ENCODE measurements at places on chromosomes 4 and X. TPM values are rescaled to one million over a fixed set of nuclear protein-coding genes. Genes with fewer than 3 reads are reported as not detected.

PABPC1L2B gene
- total RNA-seq: not detected

DNA sequence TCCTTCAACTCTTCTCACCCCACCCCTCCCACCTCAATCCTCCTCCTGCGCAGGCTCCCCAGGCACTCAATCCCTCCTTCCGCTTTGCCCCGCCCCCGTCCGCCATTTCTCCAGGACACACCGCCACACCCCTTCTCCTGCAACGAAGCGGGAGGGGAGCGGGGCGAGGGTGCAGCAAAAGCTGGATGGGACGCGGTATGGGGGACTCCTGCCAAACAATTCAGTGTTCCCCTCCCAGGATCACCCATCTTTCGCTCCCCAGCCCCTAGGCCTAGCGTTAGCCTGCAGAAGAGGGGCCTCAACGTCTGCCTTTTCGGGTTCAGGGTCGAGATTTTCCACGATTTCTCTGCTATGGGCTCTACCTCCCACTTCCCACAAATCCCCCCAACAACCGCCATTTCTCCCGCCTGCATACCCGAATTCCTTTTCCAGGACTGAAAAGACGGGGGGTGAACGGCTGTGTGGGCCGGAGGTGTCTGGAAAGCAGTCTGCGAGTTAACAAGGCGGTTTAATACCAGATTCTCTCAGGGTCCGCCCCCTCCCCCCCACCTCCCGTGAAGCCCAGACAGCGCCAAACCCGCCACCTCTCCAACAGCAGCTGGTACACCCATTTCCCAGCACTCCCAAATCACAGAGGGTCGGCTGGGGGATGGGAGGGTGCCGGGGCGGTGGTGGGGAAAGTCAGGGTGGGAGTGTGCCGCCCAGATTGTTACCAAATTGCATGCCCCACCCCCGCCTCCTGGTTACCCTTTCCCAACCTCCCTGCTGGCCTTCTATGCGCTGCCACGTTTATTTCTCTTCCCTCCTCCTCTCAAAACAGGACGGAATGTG lies 774 bp downstream of the ARMCX2 start:
- peak; percentile 3 for DNase-seq
- H3K4me3 ChIP-seq: peak overlapping the region; percentile 82
- no peaks in the 10 kb centered on the region for H3K27me3 ChIP-seq
- H3K27ac ChIP-seq: peak overlapping the region; percentile 82
- no peaks in the 10 kb centered on the region for H3K4me1 ChIP-seq
- peaks cover 6% of the 10 kb centered on the region for H3K36me3 ChIP-seq

- H3K27me3 ChIP-seq: no peaks in the 10 kb centered on the region
- no peaks in the 10 kb centered on the region for H3K4me1 ChIP-seq
- H3K36me3 ChIP-seq: no peaks in the 10 kb centered on the region
These were observed at the start of gene CCDC160 for GRCh38 chrX:134236626-134237614. CCDC160 (plus strand) TSS chrX:134237182; CDS start chrX:134244801, 7,619 bp downstream.

GRCh38 chr4:38831653-38832052 lies 25.0 kb downstream of the TLR6 start:
- H3K27ac ChIP-seq: no peak overlapping the region
- H3K27me3 ChIP-seq: no peaks in the 10 kb centered on the region
- H3K36me3 ChIP-seq: no peaks in the 10 kb centered on the region
- no peak overlapping the region for H3K4me3 ChIP-seq

- H3K4me1 ChIP-seq: peaks cover 71% of the 10 kb centered on the region
- H3K27me3 ChIP-seq: no peaks in the 10 kb centered on the region
- H3K27ac ChIP-seq: peak overlapping the region; percentile 55
- no peaks in the 10 kb centered on the region for H3K36me3 ChIP-seq
These were observed 6.6 kb downstream of the SMS start for GRCh38 chrX:21946925-21947641.

- no peak overlapping the region for H3K4me3 ChIP-seq
- no peak overlapping the region for H3K27ac ChIP-seq
- no peaks in the 10 kb centered on the region for H3K36me3 ChIP-seq
- peaks cover 4% of the 10 kb centered on the region for H3K4me1 ChIP-seq
- H3K27me3 ChIP-seq: no peaks in the 10 kb centered on the region
These were observed 3.7 kb downstream of the CNGA1 start for GRCh38 chr4:48012824-48013223.

DNA sequence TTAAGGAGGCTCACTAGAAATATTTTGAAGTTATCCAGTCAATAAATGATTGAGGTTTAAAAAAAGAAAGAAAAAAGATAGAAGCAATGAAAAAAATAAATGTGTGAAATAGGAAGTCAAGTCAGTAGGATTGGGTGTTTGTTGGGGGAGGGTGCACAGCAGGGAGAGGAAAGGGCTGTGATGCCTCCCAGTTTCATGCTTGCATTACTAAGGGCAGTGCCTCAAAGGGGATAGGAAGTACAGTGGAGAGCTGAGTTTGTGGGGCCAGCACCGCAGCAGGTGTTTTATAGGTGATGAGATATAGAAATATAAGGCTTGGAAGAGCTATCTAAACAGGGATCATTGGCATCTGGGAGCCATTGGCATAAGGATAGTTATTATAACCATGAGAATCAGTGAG lies 919.2 kb downstream of the STIM2 start:
- DNase-seq: no peak
- H3K4me1 ChIP-seq: no peaks in the 10 kb centered on the region
- H3K4me3 ChIP-seq: no peak overlapping the region
- H3K27ac ChIP-seq: no peak overlapping the region
- H3K36me3 ChIP-seq: no peaks in the 10 kb centered on the region
- H3K27me3 ChIP-seq: no peaks in the 10 kb centered on the region

TRIM2 gene
- 31.7 TPM for total RNA-seq

ENPEP gene
- total RNA-seq: 9.9 TPM

PAK3 gene
- total RNA-seq: 11.6 TPM

GRCh38 chr4:148238811-148239493 lies 203.3 kb downstream of the NR3C2 start:
- H3K4me3 ChIP-seq: no peak overlapping the region
- no peaks in the 10 kb centered on the region for H3K27me3 ChIP-seq
- DNase-seq: no peak
- H3K36me3 ChIP-seq: no peaks in the 10 kb centered on the region

BMP3 gene
- 0.68 TPM for total RNA-seq

BMX gene
- total RNA-seq: 6.2 TPM

TNIP3 gene
- 1.1 TPM for total RNA-seq

PCDH10 gene
- total RNA-seq: 51.4 TPM

DDIT4L gene
- 1.8 TPM for total RNA-seq

- no peak overlapping the region for H3K27ac ChIP-seq
- H3K4me1 ChIP-seq: no peaks in the 10 kb centered on the region
- no peaks in the 10 kb centered on the region for H3K27me3 ChIP-seq
- no peaks in the 10 kb centered on the region for H3K36me3 ChIP-seq
These were observed 29.0 kb downstream of the TMPRSS11B start for GRCh38 chr4:68216501-68216900.

FBXO8 gene
- 19.6 TPM for total RNA-seq

GRCh38 chr4:15766821-15767220 lies 11.3 kb upstream of the CD38 start:
- no peak for DNase-seq
- H3K27ac ChIP-seq: no peak overlapping the region
- H3K4me3 ChIP-seq: no peak overlapping the region
- no peaks in the 10 kb centered on the region for H3K36me3 ChIP-seq
- H3K4me1 ChIP-seq: no peaks in the 10 kb centered on the region

FMR1NB gene
- total RNA-seq: not detected

GRCh38 chr4:176981074-176981473 lies 188.4 kb upstream of the VEGFC start:
- DNase-seq: no peak
- H3K4me1 ChIP-seq: no peaks in the 10 kb centered on the region
- H3K4me3 ChIP-seq: no peak overlapping the region
- no peak overlapping the region for H3K27ac ChIP-seq

CASK gene
- 44.3 TPM for total RNA-seq

STBD1 gene
- 7.7 TPM for total RNA-seq

CDS1 gene
- total RNA-seq: 0.63 TPM

CHRDL1 gene
- total RNA-seq: 16.8 TPM

MAGEA2B gene
- total RNA-seq: not detected

DNA sequence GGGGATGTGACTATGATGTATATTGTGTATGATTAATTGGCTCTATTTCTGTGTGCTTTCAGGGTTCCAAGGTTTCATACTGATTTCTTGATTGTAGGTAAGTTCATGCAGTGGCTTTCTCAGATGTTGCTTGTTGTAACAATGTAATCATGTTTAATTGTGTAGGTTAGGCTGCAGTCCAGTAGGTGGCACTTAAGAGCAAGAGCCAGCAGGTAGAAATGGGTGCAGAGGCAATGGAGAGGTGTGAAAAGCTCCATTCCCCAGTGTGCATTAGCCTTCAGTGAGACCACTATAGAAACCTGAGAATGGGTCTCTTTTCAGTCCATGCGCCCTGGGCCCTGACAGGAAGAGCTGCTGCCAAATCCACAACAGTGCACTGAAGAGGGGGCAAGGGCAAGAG lies 28.2 kb downstream of the DCAF12L2 start:
- H3K27me3 ChIP-seq: no peaks in the 10 kb centered on the region
- H3K4me3 ChIP-seq: no peak overlapping the region
- no peaks in the 10 kb centered on the region for H3K4me1 ChIP-seq

FAM3A gene
- 31.0 TPM for total RNA-seq

GRCh38 chrX:16014171-16014570 lies 109.2 kb upstream of the GRPR start:
- H3K27ac ChIP-seq: no peak overlapping the region
- H3K27me3 ChIP-seq: no peaks in the 10 kb centered on the region
- DNase-seq: no peak
- no peaks in the 10 kb centered on the region for H3K4me1 ChIP-seq
- H3K36me3 ChIP-seq: no peaks in the 10 kb centered on the region

GRCh38 chrX:24380262-24381187 lies 20.1 kb downstream of the SUPT20HL1 start:
- no peak overlapping the region for H3K27ac ChIP-seq
- no peak for DNase-seq
- no peaks in the 10 kb centered on the region for H3K27me3 ChIP-seq
- H3K36me3 ChIP-seq: no peaks in the 10 kb centered on the region
- no peaks in the 10 kb centered on the region for H3K4me1 ChIP-seq

GRXCR1 gene
- not detected for total RNA-seq

NAT8L gene
- under 0.01 TPM for total RNA-seq

- peaks cover 6% of the 10 kb centered on the region for H3K4me1 ChIP-seq
- no peaks in the 10 kb centered on the region for H3K36me3 ChIP-seq
- DNase-seq: no peak
- no peak overlapping the region for H3K27ac ChIP-seq
- H3K27me3 ChIP-seq: no peaks in the 10 kb centered on the region
These were observed 386.2 kb downstream of the RAB28 start for GRCh38 chr4:13097971-13098370.

DNA sequence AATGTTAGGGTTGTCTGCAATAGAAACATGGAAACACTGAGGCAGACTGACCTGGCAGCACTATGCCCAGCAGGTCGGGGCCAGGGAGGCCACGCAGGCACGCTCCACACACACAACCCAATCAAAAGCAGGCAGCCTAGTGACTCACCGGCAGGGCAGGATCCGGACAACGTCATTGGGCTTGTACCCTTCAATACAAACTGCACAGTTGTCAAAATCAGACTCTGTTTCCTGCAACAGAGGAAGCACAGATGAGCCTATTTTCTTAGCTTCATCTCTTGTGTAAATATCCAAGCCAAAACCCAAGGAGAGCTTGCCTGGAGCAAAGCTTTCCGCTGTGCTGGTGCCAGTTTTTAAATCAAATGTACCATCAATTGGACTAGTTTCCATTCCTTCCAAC lies 185.8 kb downstream of the RNF150 start:
- H3K27ac ChIP-seq: no peak overlapping the region
- H3K27me3 ChIP-seq: no peaks in the 10 kb centered on the region
- H3K4me3 ChIP-seq: no peak overlapping the region
- no peaks in the 10 kb centered on the region for H3K36me3 ChIP-seq

DNA sequence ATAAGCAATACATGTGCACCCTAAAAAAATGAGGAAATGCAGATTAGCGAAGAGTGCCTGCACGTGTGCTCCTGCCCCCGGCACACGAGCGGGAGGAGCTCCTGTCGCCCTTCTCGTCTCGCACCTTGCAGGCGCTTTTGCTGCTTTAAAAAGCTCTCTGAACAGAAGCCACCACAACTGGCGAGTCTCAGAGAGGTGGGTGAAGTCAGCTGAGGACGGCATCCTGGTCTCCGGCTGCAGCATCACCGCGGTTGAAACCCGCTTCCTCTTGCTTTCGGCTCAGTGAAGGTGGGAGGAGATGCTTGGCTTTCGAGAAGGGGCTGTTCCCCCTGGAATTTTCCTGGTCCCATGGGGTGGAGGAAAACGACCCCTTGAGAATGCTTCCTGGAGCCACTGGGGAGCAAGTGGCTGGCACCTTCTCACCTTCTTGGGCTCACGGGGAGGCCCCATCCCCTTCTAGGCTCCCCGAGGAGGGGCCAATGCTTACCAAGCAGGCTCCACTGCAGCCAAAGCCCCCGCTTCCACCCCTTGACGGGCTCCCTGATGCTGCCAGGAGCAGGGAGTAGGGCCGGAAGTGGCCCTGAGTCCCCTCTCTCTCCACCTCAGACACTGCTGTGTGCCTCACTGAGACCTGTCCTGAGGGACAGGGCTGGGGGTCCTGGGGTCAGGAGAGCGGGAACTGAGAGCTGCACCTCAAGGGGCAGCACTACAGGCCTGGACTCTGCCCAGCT lies 29.2 kb upstream of the MXD4 start:
- no peaks in the 10 kb centered on the region for H3K4me1 ChIP-seq
- H3K36me3 ChIP-seq: no peaks in the 10 kb centered on the region
- no peaks in the 10 kb centered on the region for H3K27me3 ChIP-seq
- no peak for DNase-seq

DNA sequence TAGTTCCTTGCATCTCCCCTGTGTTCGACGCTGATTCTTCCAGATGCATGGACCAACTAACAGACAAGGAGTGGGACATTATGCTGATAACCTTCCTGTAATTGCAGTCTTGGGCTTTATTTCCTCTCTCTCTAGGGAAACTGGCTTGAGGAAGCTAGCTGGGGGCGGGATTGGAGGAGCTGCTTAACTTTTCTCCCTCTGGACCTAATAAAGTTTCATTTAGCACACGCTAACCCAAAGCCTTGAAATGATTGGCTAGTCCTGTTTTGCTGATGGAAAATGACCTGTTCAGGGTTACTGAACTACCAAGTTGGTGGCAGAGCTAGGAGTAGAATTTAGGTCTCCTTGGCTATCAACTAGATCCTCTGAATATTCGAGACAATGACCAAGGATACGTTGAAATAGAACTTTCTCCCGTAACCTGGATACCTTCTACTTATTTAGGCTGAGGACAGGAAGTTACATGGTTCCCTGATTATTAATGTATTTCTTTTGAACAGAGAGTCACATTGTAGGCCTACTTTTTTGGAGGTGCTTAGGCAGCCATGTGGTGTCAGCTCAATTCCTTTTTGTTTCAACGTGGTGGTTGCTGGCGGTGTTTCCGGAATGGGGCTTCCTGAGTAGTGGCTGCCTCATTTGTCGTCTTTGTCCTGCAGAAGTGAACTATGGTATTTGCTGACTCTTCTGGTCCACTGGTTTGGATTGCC lies 2.0 kb downstream of the PGK1 start:
- no peak for DNase-seq
- no peak overlapping the region for H3K27ac ChIP-seq
- H3K4me3 ChIP-seq: peak overlapping the region; percentile 96
- peaks cover 38% of the 10 kb centered on the region for H3K4me1 ChIP-seq
- H3K36me3 ChIP-seq: no peaks in the 10 kb centered on the region
- H3K27me3 ChIP-seq: no peaks in the 10 kb centered on the region

Data from thoracic aorta (tissue), 2 donors.